ENCODE measurements at places on chromosomes 3 and 15.

GRCh38 chr3:67382536-67382935, 271.9 kb downstream of the SUCLG2 start:
- DNase-seq, result no peak

GRCh38 chr15:85142312-85142711, 160.7 kb downstream of the PDE8A start:
- no peak for DNase-seq

DNA sequence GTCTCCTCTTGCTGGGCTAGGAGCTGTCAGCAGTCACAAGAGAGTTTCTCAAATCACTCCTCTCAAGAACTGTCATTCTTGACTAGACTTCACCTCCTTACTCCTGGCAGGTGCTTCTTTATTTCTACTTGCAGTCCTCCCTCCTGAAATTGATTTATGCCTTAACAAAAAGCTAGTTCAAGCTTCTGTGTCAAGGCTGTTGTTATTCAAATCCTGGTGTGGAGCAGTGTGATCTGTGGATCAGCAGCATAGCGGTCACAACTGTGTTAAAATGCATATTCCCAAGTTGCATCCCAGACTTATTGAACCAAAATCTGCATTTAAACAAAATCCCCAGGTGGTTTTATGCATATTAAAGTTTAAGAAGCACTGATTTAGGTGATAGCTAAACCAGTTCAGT, 120.7 kb upstream of the MRPL3 start:
- no peak for DNase-seq

DNA sequence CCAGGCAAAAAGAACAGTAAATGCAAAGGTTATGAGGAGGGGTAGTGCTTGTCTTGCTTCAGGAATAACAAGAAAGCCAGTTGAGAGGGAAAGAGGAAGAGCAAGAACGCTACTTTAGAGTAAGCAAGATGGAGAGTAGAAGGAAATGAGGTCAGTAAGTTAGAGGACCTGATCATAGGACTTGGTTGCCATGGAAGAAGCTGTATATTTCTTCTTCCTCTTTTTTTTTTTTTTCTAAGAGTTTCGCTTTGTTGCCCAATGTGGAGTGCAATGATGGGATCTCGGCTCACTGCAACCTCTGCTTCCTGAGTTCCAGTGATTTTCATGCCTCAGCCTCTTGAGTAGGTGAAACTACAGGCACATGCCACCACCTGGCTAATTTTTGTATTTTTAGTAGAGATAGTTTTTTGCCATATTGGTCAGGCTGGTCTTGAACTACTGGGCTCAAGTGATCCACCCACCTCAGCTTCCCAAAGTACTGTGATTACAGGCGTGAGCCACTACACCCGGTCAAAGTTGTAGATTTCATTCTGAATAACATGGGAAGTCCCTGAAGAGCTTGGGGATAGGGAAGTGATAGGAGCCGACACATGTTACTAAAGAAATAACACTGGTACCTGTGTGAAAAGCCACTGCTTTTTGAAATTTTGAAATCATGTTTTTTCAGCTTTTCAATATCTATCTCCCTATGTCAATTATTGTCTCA, 527.9 kb upstream of the NAALADL2 start:
- DNase-seq, result no peak

DNA sequence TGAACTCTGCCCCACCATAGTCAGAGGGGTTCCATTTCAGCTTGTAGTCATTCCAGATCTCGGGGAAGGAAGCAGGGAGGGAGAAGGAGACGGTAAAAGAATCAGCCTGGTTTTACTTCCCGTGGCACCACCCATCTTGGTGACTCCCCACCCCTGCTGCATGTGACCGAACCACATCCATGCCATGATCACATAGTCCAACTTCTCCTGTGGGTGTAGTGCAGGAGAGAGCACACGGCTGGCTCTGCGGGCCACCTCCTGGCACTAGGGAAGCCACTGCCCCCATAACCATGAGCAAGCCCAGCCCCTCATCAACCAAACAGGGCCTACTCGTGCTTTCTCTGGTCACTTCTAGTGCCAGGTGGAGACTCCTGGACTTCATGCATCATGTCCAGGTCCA, 3.7 kb downstream of the CHRNA3 start:
- no peak for DNase-seq

GRCh38 chr15:98889930-98890695, 117.5 kb downstream of the PGPEP1L start:
- no peak for DNase-seq

DNA sequence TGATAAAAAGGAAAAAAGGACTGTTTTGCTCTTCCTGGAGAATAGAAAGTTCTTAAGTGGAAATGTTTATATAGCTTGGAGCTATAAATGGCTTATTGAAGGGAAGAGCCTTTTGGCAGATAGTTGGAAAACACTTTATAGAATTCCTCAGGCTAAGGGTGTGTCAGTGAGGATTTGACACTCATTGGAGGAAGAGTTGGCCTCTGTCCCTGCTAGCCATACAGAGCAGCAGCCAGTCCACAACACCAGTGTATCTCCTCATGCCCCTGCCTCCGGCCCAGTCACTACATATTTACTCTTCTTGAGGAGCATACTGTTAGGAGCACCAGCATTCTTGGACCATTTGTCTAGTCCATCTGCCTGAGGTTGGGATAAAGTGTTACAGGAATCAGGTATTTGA, 36.2 kb downstream of the KLHL18 start:
- DNase-seq, result no peak

- no peak for DNase-seq
Observed at GRCh38 chr3:13528217-13528867, 20.6 kb upstream of the FBLN2 start.

- no peak for DNase-seq
Observed at GRCh38 chr3:100114413-100115030, at the start of gene FILIP1L. Gene FILIP1L, minus strand, starts transcription at chr3:100114501.

DNA sequence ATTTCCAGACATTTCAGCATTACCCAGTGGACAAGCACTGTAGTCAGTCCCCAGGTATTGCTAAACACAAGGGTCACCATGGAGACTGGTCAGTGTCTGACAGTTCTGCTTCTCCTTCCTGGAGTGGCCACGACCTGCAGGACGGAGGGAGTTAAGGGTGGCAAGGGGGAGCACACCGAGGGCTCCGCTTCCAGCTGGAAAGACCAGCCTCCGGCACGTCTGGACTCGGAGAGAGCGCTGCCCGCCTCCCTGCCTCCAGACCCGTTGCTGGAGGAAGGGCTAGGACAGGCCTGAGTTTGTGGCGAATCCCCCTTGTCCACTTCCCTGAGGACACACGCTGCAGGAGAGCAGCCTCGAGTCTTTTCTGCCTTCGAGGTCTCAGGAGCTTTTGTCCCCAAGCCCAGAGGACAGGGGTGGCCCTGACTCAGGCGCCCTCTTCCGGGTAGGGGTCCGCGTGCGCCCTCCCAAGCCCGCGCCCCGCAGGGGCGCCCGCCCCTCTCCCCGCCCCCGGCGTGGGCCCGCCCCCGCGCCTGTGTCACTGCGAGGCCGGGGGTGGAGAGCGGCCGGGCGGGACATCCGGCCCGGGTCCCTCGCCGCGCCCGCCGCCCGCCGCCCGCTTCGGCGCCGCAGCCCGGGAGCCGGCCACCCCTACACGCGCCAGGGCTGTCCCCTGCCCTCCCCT, at the start of gene CHST14:
CHST14 (plus strand) TSS at position 562 of the 682 bp plus-strand sequence. CDS start 230 bp downstream, outside the sequence.
- DNase-seq, result peak; percentile 57

- no peak for DNase-seq
Observed at GRCh38 chr3:21718161-21718765, 32.7 kb downstream of the ZNF385D start.

GRCh38 chr15:57751177-57751800, 44.8 kb downstream of the POLR2M start:
- no peak for DNase-seq

DNA sequence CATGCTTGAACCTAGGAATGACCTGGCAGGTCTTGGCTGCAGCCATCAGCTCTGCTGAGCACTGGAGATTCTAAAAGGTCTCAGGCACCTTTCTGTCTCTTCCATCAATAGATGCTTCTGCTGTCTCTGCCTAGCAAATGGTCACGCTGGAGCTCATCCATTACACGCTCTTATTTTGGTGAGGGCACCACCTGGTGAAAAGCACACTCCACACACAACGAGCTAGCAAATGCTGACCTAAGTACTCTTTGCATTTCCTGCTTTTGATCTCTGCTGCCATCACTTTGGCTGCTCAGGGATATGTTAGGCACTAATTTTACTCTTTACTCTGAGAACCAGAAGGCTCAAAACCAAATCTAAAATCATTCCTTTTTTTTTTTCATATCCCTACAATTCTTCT, 91.3 kb downstream of the RAB11A start:
- DNase-seq, result no peak

DNA sequence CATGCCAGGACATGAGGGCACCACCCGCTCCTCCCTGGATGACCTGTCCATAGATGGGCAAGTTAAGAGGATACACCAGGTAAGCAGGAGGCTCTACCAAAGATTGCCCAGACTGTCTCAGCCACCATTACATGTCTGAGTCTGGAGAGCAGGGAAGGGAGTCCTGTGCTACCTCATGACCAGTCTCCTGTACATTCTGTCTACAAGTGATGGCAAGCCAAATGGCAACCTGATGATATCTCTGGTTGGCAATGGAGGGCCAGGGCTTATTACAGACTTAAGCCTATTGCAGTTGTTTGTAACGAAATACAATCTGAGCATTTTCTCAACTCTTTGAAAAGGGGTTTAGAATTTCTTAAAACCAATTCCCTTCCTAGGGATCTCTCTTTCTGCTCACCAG, 31.8 kb downstream of the ABHD6 start:
- DNase-seq, result no peak

DNA sequence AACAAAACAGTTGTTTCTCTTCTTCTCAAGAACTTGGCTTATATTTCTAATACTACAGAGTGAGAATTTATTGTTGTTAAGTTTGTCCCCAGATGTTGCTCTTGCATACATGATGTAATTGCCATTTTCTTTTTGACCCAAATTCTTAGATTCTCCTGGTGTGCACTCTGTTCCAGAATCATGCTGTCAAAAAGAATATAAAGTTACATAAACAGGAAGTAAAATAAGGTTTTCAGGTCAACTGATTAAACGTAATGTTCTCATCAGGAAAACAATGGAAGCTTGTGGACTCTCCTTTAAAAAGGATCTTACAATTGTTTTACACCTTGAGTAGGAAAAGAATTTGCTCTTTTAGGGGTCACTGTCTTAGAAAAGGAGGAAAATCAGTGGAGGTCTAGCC, 121.8 kb downstream of the ADAM10 start:
- DNase-seq, result no peak

GRCh38 chr3:188021041-188021440, 132.9 kb upstream of the LPP start:
- no peak for DNase-seq

DNA sequence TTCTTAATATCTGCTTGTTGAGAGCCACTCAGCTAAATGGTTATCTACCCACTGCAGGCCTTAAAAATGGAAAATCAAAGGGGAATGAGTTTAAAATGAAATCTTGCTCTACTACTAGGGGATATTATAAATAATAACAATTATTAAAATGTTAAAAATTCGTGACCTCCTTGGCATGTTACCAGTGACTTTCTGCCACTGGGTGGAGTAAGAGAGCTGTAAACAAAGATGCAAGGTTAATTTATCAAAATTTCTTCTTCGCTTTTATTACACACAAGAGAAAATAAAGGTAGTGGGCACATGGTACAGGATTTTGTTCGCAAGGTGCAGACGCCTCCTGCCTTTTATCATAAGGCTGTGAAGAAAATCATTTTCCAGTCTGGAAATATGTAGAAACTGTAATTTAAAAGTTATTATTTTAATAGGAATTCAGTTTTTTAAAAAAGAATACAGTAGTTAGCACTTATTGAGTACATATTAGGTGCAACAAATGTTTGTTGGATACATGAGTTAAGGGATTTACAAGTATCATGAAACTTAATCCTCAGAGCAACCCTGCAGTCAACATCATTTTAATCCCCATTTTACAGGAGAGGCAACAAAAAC, 272.6 kb downstream of the SUCLG2 start:
- DNase-seq, result no peak

DNA sequence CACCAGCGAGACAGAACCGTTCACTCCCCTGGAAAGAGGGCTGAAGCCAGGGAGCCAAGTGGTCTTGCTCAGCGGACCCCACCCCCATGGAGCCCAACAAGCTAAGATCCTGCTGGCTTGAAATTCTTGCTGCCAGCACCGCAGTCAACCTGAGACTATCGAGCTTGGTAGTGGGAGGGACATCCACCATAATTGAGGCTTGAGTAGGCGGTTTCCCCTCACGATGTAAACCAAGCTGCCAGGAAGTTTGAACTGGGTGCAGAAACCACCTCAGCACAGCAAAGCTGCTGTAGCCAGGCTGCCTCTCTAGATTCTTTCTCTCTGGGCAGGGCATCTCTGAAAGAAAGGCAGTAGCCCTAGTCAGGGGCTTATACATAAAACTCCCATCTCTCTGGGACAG, 151.0 kb downstream of the MBNL1 start:
- no peak for DNase-seq

DNA sequence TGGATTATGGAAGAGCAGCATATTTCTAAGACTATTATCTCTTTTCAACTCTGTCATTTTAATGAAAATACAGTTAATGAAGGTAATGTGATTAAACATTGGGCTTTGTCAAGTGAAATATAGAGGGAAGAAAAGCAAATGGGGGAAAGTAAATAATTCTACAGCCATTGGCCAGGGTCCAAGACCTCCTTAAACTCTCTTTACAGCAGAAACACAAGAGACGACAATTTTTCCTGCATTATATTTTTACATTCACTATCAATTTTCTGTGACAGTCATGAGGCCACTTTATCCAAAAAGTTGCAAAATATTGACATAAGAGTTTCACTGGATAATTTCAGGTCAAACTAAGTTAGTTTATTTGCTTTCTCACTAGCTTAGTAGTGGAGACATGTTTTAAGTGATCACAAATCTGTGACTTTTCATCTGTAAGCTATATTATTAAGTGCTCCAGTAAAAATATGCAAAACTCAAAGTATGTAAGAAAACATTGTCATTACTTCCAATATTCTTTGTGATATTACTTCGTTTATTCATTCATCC, 385.9 kb upstream of the DPH6 start:
- DNase-seq, result no peak

DNA sequence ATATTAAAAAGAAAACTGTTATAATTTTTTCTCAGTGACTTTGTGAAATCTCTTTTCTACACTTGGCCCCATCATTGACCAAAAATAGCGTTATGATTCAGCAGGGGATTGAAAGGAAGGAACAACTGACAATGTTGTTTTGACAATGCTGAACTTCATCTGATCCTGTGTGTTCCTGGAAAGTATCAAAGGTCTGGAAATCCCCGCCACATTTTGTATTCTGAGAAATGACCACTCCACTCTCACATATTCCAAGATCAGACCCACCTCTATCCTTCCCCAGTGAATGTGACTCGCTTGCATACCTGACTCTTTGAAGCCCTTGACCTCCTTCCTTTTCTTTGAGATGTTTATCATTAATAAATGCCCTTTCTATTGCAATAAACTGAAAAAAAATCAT, 9.7 kb upstream of the RIOX2 start:
- DNase-seq, result no peak
